ENCODE measurements at places on chromosomes 1 and 21. TPM values are rescaled to one million over a fixed set of nuclear protein-coding genes. Genes with fewer than 3 reads are reported as not detected.

DNA sequence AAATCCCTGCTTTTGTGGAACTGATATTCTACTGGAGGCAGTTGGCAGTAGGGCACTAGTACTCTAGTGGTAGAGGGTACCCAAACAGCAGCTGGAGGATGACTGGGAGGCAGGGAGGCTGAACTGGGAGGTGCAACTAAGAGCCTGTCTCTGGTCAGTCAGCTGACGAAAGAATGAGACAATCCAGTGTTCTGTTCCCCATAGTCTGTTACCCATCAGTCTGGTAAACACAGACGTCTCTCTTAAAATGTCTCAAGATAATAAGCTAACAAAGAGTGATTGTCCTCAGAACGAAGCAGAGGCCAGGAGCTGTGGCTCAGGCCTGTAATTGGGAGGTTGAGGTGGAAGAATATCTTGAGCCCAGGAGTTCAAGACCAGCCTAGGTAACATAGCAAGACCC is 30.4 kb downstream of the TFAP2E start:
- no peaks in the 10 kb centered on the region for H3K27me3 ChIP-seq
- peaks cover 95% of the 10 kb centered on the region for H3K36me3 ChIP-seq
- no peak for DNase-seq
- no peak overlapping the region for H3K4me3 ChIP-seq
- H3K4me1 ChIP-seq = no peaks in the 10 kb centered on the region

DNA sequence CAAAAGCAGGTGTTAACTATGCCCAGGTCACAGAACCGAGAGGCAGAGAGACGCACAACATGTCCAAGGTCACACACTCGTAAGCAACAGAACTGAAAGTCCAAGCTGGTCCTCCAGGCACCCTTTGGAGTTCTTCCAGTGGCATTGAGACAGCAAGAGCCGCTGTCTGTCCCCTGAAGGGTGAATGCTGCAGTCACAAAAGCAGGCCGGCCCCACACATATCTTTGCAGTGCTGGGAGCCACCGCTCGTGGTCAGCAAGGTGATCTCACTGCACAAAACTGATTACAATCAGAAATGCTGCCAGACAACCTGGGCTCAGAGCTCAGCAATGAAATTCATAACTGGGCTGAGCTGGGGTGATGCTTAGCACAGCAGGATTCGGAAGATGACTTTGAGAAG is 47.4 kb upstream of the RAB4A start:
- peak overlapping the region; percentile 79 for H3K27ac ChIP-seq
- H3K4me1 ChIP-seq = peaks cover 22% of the 10 kb centered on the region
- H3K4me3 ChIP-seq = no peak overlapping the region
- no peaks in the 10 kb centered on the region for H3K27me3 ChIP-seq
- DNase-seq = peak; percentile 65

- no peaks in the 10 kb centered on the region for H3K36me3 ChIP-seq
- H3K4me3 ChIP-seq = no peak overlapping the region
- no peak for DNase-seq
- no peak overlapping the region for H3K27ac ChIP-seq
- no peaks in the 10 kb centered on the region for H3K27me3 ChIP-seq
Observed at GRCh38 chr21:16945580-16945979, 567.3 kb upstream of the CXADR start.

GRCh38 chr1:152164517-152165136 is 5.6 kb upstream of the RPTN start:
- H3K4me1 ChIP-seq = peaks cover 7% of the 10 kb centered on the region
- H3K36me3 ChIP-seq = no peaks in the 10 kb centered on the region
- peak; percentile 27 for DNase-seq
- no peak overlapping the region for H3K4me3 ChIP-seq
- H3K27ac ChIP-seq = no peak overlapping the region

Gene SPRR2F
- not detected for total RNA-seq

DNA sequence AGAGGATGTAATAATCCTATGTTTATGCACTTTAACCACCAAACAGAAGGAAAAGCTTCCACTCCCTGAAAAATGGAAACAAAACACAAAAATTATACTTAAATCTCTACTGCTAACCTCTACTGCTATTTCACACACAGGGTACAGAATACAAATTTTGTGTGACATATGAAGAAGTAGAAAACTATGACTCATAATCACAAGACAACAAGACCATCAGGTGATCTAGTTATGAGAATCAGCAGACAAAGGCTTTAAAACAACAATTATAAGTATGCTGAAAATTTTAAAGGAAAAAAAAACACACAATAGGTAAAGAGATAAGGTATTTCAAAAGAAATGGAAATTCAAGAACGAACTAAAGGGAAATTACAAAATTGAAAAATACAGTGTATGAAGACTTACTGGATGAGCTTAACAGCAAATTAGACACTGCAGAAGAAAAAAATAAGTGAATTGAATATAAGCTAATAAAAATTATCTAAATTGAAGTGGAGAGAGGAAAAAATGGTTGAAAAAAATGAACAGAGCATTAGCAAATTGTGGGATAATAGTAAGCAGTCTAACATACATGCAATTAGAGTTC is 13.6 kb upstream of the NAV1 start:
- no peak for DNase-seq
- no peak overlapping the region for H3K27ac ChIP-seq
- H3K36me3 ChIP-seq = peaks cover 6% of the 10 kb centered on the region
- no peaks in the 10 kb centered on the region for H3K27me3 ChIP-seq
- no peak overlapping the region for H3K4me3 ChIP-seq
- H3K4me1 ChIP-seq = no peaks in the 10 kb centered on the region

GRCh38 chr21:40613546-40614030 is 233.4 kb downstream of the DSCAM start:
- no peaks in the 10 kb centered on the region for H3K36me3 ChIP-seq
- H3K27ac ChIP-seq = no peak overlapping the region
- no peak for DNase-seq
- H3K27me3 ChIP-seq = no peaks in the 10 kb centered on the region
- H3K4me3 ChIP-seq = no peak overlapping the region
- no peaks in the 10 kb centered on the region for H3K4me1 ChIP-seq

DNA sequence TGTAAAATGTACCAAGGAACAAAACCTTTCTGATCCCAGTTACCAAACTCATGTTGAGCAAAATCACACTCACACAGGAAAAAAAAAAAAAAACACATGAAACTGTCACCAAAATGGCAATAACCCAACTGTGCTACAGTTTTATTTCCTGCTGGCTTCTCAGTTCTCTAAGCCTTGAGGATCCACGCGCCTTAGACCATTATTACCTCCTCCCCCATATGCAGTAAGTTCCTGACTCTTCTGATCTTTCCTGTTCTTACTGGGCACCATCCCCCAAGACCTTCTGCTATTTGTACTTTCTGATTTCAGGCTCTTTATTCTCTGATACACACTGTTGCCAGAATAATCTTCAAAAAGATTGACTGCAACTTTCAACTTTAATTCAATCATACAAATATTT is 79.6 kb downstream of the SLC45A1 start:
- DNase-seq = no peak
- no peaks in the 10 kb centered on the region for H3K27me3 ChIP-seq
- H3K27ac ChIP-seq = peak overlapping the region; percentile 82
- H3K36me3 ChIP-seq = peaks cover 23% of the 10 kb centered on the region
